ENCODE measurements at places on chromosomes 2 and 18.

DNA sequence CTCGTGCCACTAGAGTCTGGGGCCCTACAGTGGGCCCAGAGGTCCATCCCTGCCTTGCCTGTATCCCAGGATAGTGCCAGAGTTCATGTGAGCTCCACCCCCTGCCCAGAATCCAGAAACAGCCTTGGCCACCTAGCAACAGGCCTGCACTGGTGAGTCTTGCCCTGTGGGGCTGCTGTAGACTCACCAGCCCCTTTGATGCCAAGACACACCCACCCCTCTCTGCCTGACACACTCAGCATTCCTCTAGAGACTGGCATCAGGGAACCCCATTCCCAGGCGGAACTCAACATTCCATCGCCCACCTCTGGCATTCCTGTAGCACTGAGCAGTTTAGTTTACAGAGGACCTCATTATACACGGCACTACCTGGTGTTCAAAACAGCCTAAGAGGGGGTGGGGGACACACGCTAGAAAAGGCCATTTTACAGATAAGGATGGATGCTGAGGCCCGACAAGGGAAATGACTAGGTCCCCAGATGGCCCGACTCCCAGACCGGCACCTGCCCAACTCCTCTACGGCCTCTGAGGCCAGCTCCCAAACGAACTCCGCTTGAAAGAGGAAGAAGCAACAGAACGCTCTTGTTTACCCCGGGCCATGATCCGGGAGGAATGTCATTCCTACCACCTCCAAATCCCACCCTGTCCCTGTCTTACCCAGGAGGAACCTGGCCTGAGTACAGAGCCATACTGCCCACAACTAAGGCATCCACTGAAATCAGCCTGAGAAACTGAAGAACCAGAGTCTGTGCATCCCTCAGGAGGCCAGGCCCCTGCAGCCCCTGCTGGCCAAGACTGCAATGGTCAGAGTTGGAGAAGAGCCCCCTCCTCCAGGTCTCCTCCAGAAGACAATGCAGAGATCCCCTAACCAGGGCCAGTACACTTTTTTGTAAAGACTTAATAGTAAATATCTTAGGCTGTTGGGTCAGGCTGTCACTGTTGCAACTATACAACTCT is 180.2 kb downstream of the TNS1 start:
- peak overlapping the region; percentile 81 for H3K27ac ChIP-seq
- peaks cover 28% of the 10 kb centered on the region for H3K36me3 ChIP-seq
- H3K4me3 ChIP-seq: no peak overlapping the region

DNA sequence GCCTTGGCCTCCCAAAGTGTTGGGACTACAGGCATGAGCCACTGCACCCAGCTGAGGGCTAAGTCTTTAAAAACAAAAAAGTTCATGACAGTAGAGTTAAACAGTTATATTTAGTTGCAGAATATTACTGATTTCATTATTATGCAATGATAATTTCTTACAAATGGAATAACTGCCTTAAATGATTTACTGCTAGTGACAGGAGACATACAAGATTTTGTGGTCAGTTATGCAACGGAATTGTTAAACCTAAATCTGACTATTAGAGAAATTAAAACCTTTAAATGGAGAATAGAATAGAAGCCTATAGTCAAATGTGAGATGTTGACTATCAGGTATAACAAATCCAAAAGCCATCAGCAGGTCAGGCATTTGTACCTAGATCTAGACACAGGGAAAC is 10.3 kb upstream of the DNAJC10 start:
- H3K4me1 ChIP-seq: no peaks in the 10 kb centered on the region
- H3K36me3 ChIP-seq: no peaks in the 10 kb centered on the region
- no peaks in the 10 kb centered on the region for H3K27me3 ChIP-seq
- DNase-seq: no peak
- no peak overlapping the region for H3K4me3 ChIP-seq

DNA sequence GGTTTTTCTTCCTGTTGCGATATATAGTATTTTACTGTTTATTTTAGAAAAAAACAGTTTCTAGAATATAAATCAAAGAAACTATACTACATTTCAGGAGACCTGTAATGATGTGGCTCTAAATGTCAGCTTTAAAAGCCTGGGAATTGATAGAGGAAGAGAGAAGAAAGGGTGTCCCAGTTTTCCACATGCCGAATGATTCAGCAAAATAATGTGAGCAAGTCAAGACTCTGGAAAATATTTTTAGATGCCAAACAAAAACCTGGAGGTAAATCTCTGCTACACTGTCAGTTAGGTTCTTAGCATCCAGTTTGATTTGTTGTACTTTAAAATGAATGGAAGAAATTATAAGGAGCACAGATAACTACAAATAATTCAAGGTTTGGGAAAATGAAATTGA is 67.1 kb upstream of the DSG1 start:
- no peak for DNase-seq
- H3K27me3 ChIP-seq: no peaks in the 10 kb centered on the region
- no peaks in the 10 kb centered on the region for H3K36me3 ChIP-seq
- no peak overlapping the region for H3K27ac ChIP-seq

DNA sequence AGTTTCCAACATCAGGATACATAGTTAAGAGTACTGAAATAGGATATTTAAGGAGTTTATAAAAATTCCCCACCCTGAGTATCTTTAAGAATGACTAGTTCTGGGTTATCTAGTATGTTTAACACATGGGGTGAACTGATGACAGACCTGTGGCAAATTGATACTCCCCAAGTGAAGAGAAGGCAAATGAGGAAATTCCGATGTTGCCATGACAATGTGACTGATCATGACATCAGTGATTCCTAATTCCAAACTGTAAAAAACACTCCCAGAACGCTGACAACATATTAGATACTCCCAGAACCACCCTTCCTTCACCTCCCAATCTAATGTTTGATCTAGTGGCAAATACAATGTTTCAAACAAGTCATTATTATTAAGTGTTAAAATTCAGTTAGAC is 77.6 kb downstream of the RBMS1 start:
- no peak overlapping the region for H3K4me3 ChIP-seq
- peaks cover 74% of the 10 kb centered on the region for H3K4me1 ChIP-seq
- peak overlapping the region; percentile 91 for H3K27ac ChIP-seq
- DNase-seq: peak; percentile 87

DNA sequence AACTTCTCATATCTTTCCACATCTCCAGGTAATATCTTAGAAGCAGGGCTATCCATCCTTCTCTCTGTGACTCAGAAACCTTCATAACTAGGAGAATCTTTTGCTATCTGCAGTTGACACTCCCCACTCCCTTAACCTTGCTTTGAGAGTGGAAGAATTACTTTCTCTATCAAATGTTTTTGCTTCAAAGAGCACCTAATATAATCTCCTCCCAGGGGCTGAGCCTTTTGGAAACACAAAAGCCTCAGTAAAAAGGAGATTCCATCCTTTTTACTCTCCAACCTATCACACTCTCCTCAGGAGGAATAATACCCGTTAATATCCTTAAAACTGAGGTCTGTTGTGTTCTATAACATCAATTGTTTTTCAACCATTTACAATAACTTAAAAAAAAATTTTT is 94.9 kb upstream of the DNAJC10 start:
- H3K4me1 ChIP-seq: peaks cover 28% of the 10 kb centered on the region
- H3K36me3 ChIP-seq: no peaks in the 10 kb centered on the region
- no peak overlapping the region for H3K27ac ChIP-seq
- no peak overlapping the region for H3K4me3 ChIP-seq

DNA sequence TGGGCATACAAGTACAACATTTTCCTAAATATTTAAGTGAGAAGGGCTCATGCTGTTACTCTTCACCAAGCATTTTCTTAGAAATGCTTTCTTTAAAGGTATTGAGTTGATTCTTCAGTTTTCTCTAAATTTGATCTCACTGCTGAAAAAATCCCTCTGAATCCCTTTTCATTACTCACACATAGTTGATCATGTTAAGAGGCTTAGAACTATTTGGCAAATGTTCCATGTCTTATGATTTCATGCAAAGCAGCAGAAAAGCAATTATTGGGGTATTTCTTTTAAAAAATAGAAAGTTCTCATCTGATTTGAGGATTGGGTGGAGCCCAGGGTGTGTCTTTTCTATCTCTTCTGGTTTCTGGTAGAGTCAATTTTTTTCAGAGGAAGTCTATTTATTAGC is 1079.8 kb upstream of the ZEB2 start:
- DNase-seq: peak; percentile 83
- peaks cover 40% of the 10 kb centered on the region for H3K4me1 ChIP-seq
- H3K4me3 ChIP-seq: no peak overlapping the region
- no peaks in the 10 kb centered on the region for H3K27me3 ChIP-seq

DNA sequence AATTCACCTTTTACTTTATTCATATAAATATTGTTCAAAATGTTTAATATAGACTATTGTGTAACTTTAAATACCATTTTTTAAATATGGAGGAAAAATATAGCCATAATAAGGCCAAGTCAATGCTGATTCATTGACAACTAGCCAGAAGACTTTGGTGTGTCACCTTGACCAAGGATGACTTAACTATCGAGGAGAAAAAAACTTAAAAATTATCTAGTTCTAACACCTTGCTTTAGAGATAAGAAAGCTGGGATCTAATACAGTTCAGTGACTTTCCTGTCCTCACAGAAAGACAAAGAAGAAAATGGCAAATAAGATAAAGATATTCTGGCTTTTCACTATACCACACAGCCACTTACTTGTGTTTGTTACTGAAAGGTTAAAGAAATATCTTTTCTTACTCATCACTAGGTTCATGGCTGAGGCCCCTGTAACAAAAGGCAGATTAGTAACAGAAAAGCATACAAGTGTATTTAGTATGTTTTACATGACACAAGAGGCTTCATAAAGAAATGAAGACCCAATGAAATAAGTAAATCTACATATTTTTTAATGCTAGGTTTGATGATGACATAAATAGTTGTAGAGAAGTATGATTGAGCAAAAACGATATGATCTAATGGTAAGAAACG is 65.9 kb upstream of the LRRTM1 start:
- H3K4me1 ChIP-seq: no peaks in the 10 kb centered on the region
- H3K4me3 ChIP-seq: no peak overlapping the region
- H3K27me3 ChIP-seq: no peaks in the 10 kb centered on the region
- H3K36me3 ChIP-seq: no peaks in the 10 kb centered on the region
- no peak for DNase-seq
- no peak overlapping the region for H3K27ac ChIP-seq

DNA sequence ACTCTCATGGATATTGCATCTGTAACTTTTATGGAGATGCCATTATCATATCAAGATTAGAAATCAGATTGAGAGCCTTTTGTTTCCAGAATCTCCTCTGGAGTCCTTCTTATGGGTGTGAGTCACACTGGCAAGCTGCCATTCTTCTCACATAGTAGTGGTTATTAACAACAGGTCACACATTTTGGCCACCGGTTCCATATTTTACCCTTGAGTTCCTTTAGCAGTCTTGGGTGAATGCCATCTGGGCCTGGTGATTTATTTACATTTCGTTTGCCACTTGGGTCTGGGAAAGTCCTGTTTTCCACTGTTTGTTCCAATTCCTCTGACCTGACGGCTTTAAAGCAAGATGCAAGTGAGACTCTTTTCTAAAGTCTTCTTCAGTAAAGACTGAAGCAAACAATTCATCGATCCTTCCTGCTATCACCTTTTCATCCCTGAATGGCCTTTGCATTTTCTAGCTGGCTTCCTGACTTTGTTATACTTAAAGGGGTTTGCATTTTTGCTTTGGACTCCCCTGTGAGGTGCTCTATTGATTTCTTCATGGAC is 80.5 kb upstream of the CAVIN2 start:
- no peak overlapping the region for H3K27ac ChIP-seq
- DNase-seq: peak; percentile 82
- H3K4me1 ChIP-seq: peaks cover 14% of the 10 kb centered on the region
- H3K4me3 ChIP-seq: no peak overlapping the region

DNA sequence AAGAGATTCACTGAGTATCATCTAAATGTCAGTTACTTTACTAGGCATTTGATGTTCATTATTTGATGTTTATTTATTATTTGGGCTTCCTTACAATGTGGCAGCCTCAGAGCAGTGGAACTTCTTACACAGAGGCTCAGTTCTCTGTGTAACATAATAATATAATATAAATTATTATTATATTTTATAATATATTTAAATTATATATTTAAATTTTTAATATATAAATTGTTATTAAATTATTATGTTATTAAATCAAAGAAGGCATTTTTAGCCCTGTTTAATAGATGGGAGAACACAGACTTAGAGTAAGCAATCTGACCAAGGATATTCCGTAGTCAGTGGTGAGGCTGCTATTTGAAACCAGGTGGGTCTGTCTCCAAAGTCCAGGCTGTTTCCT is 315.3 kb upstream of the SKOR2 start:
- no peaks in the 10 kb centered on the region for H3K27me3 ChIP-seq
- no peak overlapping the region for H3K4me3 ChIP-seq
- no peak overlapping the region for H3K27ac ChIP-seq
- DNase-seq: no peak
- H3K36me3 ChIP-seq: no peaks in the 10 kb centered on the region

GRCh38 chr2:197339016-197339415 is 28.4 kb upstream of the ANKRD44 start:
- no peaks in the 10 kb centered on the region for H3K36me3 ChIP-seq
- H3K4me1 ChIP-seq: no peaks in the 10 kb centered on the region
- H3K4me3 ChIP-seq: no peak overlapping the region
- no peak overlapping the region for H3K27ac ChIP-seq

GRCh38 chr2:96245609-96246390 is 20.0 kb downstream of the TMEM127 start:
- peaks cover 26% of the 10 kb centered on the region for H3K4me1 ChIP-seq
- no peak overlapping the region for H3K27ac ChIP-seq
- H3K36me3 ChIP-seq: no peaks in the 10 kb centered on the region
- no peaks in the 10 kb centered on the region for H3K27me3 ChIP-seq

GRCh38 chr2:79155826-79156476 is 3.6 kb downstream of the REG3A start:
- no peak for DNase-seq
- H3K4me1 ChIP-seq: no peaks in the 10 kb centered on the region
- H3K36me3 ChIP-seq: no peaks in the 10 kb centered on the region
- no peak overlapping the region for H3K4me3 ChIP-seq
- no peak overlapping the region for H3K27ac ChIP-seq
- no peaks in the 10 kb centered on the region for H3K27me3 ChIP-seq

DNA sequence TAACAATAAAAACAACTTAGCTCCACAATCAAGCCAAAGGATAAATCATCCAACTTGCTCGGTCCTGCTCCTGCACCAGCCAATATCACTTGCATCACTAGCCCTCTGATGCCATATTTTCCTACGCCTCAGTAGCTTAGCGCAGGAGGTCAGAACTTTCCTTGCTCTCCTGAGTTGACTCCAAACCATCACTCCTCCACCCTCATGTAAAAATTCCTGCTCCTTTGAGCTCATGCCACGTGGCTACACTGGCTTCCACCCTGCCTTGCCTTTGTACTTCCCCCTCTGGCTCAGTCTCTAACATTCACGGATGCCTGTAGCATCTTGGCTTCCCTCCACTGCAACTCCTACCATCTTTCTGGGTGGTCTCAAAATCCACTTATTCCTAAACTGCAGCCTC is 25.2 kb downstream of the AAK1 start:
- H3K27ac ChIP-seq: no peak overlapping the region
- peaks cover 11% of the 10 kb centered on the region for H3K4me1 ChIP-seq
- DNase-seq: peak; percentile 20
- no peaks in the 10 kb centered on the region for H3K36me3 ChIP-seq

DNA sequence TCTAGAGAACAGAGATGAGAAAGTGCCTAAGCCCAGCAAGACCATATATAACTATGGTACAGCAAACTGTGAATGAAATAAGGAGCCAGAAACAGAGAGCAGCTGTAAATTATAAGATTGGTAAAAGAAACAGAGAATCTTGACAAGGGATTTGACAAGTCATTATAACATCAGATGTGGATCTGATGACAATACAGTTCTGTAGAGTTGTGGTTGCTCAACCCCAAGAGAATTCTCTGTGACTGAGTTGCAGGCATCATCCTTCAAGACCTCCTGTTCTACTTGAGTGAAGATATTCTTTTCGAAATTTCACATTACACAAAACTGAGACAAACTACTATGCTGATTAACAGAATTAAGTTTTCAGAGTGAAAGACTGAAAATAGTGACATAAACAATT is 343.1 kb upstream of the SLC39A10 start:
- peaks cover 11% of the 10 kb centered on the region for H3K4me1 ChIP-seq
- H3K27me3 ChIP-seq: no peaks in the 10 kb centered on the region
- H3K27ac ChIP-seq: no peak overlapping the region
- no peak overlapping the region for H3K4me3 ChIP-seq
- no peaks in the 10 kb centered on the region for H3K36me3 ChIP-seq
- no peak for DNase-seq
